ENCODE measurements at places on chromosomes 3 and 15.

DNA sequence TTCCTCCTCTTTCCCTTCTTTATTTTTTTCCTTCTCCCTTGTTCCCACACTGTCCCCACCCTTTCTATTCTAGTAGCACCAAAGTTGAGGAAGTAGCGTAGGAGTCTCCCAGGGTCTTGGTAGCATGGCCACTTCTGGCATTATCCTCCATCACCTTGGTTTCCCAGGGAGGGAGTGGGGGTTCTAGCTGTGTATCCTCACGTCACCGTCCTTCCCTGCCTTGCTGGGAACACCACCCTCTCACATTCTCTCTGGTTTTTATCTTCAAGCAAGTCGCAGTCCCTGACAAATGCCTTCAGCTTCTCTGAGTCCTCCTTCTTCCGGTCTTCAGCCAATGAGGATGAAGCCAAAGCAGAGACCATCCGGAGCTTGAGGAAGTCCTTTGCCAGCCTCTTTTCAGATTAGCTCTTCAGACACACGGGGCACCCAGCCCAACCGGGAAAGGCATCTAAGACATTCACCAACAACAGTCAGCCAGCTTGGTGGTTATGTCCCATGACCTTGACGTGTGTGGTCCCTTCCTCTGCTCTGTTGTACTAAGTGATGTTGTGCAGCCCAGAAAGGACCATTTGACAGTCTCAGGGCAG is 31.6 kb upstream of the TIMP4 start:
- no peak for DNase-seq

DNA sequence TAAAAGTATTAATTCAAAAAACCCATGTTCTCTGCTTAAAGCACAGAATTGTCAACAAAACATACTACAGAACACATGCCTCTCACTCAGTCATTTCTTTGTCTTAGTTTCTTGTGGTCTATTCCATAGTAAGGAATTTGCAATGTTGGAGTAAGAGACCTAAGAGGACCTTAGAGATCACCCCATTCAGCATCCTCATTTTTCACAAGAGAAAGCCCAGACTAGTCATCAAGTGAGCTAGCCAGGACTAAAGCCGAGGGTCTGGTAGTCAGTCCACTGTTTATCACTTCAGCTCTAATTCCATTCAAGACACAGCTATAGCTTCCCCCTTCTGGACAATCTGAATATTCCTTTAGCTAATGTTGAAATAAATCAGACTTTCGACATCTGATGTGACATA is 601.1 kb downstream of the FHIT start:
- no peak for DNase-seq

DNA sequence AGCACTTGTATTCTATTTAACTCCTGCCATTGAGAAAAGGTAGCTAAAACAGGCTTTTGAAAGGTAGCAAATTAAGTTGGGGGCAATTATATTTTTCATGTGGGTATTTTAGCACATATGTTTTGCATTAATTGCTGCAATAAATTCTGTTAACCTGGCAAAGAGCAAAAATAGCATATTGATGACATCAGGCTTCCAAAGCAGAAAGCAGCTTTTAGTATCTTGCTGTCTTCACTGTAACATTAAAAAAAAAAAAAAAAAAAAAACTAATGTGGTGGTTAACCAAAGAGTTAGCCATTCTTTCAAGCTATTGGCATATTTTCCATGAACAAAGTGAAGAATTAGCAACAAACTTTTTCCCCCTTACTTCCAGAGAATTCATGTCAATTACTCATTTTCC is 9.1 kb downstream of the EPHA3 start:
- no peak for DNase-seq

DNA sequence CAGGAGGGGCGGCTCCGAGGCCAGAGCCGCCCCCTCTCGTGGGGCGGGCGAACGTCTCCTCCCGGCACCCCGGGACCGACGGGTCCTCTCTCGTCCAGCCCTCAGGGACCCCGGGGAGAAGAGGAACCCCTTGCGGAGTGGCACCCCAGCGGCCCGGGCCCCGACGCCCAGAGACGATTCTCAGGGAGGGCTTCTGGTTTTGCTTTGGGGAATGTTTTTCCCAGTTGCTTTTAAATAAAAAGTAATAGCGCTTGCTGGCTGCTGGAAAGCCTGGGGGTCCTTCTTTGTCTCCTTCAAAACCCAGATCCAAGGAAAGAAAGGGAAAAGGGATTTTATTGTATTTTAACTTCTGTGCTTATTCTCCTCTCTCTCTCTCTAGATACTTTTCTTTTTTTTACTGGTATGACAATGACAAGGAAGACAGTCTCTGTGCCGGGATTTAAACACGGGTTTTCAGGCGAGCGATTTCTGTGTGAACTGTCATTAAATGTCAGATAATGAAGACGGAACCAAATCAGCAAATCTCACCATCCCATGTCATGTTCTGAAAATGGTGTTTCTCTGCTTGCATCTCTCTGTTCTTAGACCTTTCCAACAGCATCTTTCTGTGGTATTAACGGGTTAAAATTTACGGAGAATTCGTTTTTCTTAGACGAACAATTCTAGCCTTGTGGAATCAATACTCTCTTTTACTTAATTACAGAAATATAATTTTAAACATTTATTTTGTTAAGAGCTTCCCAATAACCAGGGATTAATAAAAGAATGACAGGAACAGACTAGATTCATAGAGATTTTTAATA is 530 bp upstream of the PCOLCE2 start:
- DNase-seq, result no peak

DNA sequence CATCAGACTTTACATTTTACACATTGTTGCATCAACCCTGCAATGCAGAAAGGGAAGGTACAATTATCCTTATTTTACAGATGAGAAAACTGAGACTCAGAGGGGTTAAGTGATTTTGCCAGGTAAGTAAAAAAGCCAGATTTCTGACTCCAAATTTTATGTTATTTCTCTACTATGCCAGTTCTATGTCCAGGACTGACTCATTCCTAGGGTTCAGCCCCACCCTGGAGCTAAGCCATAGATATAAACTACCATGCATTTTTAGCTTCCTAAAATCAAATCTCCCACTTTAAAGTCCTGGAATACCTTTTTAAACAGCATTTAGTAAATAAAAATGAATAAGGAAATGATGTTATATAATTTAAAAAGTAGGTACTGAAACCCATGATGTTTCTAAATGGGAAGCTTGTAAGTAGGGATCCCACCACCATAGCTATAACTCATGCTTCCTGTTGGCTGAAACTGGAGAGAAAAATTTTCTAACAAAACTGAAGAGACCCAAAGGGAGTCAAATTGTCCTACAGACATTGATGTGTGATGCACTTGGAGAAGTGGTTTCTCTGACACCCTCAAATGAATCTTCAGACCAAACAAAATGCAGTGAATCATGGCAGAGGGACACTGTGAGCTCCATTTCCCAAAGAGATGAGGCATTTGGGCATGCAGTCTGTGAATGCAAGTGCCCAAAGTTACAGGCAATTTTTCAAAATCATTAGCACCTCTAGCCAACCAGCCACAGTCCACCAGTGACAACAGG is 301.7 kb upstream of the UMPS start:
- no peak for DNase-seq

DNA sequence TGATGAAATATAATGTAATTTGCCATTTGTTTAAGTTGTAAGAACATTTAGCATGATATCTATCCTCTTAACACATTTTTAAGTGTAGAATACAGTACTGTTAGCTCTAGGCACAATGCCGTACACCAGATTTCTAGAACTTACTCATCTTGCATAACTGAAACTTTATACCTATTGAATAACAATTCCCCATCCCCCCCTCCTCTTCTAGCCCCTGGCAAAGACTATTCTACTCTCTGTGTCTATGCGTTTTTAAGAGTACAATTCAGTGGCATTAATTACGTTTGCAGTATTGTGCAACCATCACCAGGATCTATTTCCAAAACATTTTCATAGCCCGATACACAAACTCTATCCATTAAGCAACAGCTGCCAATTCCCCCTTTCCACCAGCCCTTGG is 261.7 kb downstream of the PLOD2 start:
- no peak for DNase-seq

DNA sequence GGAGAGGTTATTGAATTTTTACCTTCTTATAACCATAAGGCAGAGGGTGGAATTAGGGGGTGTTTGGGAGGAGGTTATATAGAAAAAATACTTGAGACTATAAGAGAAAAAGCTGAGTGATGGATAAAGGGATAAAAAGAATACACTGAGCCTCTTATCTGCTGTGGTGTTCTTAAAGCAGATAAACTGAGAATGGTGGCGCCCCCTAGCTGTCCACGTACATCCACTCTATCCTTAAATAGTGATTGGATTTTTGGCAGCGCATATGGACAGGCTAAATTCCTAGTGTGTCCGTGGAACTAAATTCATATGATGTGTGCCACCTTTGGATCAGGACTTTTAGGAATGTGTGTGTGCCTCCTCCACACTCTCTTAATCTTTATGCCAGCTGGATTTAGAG is 121.1 kb downstream of the OXSM start:
- DNase-seq, result no peak

- DNase-seq, result no peak
These were observed 211.9 kb downstream of the KCNAB1 start for GRCh38 chr3:156332304-156332703.

DNA sequence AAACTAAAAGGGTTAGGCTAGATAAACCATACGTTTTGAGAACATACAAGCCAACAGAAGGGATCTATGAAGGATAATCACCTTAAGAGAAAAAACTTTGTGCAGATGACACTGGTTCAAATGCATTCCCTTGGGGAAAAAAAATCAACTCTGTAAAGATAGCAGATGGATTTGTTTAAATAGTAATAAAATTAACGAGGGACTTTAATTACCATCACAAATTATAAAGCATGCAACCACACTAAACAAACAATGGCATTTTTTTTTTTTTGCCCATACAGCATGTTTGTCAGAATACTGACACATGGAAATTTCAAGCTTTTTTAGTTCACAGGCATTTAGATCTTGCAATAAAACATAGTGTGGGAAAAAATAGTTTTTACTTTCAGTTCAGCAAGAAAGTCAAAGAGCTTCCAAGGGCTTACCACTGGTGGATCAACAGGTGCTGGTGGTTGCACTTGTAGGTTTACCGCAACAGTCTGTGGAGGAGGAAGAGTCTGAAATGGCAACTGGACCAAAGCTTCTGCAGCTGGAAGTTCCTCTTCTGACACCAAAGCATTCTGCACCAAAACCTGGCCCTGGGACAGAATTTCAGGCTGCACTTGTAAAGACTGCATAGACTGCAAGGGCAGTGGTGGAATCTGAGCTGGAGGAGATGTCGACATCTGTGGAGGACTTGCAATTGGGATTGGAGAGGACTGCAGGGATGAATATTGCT is 53.1 kb downstream of the PHC3 start:
- DNase-seq, result no peak

DNA sequence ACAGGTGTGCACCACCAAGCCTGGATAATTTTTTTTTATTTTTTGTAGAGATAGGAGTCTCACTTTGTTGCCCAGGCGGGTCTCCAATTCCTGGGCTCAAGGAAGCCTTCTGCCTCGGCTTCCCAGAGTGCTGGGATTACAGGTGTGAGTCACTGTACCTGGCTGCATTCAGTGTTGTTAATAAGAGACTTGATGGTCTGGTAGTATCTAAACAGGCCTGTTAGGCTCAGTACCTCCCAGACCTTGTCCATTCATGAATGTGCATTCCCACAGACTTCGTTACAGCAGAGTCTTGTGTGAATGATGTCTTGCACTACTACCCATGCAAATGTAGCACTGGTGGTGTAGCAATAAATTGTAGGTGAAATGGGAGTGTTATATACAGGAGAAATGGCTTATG is 17.7 kb downstream of the CMTM8 start:
- no peak for DNase-seq

DNA sequence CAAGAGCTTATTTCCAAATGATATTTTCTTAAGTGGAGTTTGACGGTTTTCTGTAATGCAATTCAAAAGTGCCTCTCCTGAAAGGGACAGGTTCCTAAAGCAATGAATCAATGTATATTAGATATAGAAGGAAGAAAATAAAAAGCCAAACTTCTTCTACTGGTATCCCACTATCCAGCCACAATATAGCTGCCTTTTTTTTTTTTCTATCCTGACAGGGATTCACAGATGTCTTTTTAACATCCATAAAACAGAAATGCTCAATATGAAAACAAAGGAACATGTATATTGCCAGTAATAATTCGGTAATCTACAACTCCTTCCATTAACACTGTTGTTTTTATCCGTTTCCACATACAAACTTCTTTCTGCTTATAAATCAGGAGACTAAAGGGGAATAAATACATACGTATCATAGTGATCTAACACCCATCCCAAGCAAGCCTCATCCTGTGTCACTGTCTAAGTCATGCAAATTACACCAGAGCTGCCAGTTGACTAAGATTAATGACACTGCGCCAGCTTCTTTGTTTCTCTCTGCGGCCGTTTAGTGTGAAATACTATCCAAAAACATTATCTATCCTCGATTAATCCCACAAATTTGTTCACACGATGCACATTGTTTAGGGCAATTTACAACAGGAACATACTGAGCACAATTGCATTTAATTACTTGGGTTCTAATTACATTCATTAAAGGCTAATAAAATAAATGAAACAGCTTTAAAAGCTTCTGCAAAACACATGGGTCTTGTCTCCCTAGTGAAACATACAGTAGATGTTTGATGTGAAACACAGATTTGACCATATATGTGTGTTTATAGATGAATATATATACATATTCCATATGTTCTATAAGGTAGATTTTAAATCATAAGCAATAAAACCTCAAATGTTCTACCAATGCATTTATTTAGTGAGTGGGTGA is 51.9 kb upstream of the CDIN1 start:
- DNase-seq, result no peak

GRCh38 chr3:184648636-184649035 is 63.2 kb downstream of the MAGEF1 start:
- DNase-seq, result no peak

DNA sequence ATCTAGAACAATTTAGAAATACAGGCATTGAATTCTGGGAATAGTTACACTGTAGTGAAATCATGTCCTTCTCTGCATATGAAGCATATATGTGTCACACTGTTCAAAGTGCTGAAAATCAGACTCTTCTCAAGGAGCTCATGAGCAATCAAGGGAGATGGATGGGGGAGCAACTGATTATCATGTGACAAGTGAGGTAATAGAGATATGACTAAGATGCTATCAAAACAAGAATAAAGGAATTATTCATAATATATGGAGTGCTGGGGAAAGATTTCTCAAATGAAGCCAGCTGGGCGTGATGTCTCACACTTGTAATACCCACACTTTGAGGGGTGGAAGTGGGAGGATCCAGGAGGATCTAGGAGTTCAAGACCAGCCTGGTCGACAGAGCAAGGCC is 74.9 kb upstream of the CHRNB4 start:
- no peak for DNase-seq

DNA sequence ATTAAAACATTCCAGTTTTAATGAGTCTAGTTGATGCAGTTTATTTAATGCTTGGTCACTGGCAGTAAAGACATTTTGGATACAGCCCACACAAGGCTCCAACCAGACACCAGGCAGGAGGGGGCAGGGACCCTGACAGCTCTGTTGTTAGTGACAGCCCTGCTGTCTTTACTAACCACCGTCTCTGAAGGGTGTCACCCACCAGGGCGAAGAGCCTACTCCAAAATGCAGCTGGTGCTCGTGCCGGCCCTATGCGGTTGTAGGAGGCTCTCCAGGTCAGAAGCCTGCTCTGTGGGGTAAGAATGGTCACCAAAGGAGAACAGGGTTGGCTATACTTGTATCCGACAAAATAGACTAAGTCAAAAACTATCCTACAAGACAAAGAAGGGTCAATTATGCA is 132.2 kb downstream of the ATP10A start:
- no peak for DNase-seq
